GF-D8 (cell line): ENCODE measurements at places on chromosomes 2 and 18.
A peak's percentile ranks its signal among the peaks of the same experiment; 100 is the strongest.

DNA sequence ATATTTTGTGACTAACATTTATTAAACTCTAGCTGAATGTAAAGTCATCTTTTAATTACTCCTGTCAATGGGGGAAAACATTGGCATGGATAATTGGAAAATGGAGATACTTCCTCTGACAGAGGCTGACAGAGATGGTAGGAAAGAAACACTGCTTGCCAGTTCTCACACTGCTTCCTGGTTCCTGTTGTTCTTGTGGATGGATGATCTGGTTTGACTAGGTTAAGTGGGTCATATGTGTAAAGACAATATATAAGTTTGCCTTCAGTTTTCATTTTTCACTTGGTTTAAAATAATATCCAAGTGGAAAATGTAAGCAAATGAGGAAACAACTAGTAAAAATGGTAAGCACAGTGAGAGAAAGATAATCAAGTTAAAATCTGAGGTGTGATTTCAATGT is 188.8 kb upstream of the CWC22 start:
- no peak for DNase-seq

GRCh38 chr18:2148823-2149222 is 422.5 kb downstream of the METTL4 start:
- DNase-seq, result no peak

GRCh38 chr18:23229472-23229871 is 94.2 kb downstream of the CABLES1 start:
- DNase-seq, result no peak

DNA sequence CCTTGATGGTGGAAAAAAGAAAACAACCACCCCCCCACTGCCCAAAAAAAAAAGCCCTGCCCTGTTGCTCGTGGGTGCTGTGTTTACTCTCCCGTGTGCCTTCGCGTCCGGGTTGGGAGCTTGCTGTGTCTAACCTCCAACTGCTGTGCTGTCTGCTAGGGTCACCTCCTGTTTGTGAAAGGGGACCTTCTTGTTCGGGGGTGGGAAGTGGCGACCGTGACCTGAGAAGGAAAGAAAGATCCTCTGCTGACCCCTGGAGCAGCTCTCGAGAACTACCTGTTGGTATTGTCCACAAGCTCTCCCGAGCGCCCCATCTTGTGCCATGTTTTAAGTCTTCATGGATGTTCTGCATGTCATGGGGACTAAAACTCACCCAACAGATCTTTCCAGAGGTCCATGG is 28.0 kb downstream of the MAL start:
- DNase-seq, result no peak

- no peak for DNase-seq
These were observed 1.6 kb downstream of the SNED1 start for GRCh38 chr2:240999873-241000541.

DNA sequence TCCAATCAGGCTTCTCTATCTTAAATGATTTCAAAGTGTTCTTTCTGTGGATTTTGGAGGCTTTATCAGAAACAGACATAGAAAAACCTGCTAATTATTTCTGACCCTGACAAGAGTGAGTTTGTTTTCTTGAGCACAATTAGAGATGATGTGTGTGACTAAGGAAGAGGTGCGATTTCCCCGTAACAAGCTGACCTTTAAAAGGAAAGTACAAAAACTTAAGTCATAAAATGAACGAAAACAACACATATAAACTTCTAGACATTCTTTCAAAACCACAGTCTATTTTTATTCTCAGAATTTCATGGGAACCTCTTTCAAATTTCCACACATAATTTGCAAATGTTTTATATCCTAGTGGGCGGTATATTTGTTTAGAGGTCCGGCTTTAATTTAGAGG is 604.8 kb downstream of the CPS1 start:
- DNase-seq, result no peak

GRCh38 chr2:56199492-56199891 is 15.7 kb downstream of the CCDC85A start:
- DNase-seq, result no peak

- no peak for DNase-seq
These were observed 6.3 kb upstream of the DRC1 start for GRCh38 chr2:26395394-26395793.

- DNase-seq, result no peak
These were observed 411 bp downstream of the NARS1 start for GRCh38 chr18:57621246-57621604.

DNA sequence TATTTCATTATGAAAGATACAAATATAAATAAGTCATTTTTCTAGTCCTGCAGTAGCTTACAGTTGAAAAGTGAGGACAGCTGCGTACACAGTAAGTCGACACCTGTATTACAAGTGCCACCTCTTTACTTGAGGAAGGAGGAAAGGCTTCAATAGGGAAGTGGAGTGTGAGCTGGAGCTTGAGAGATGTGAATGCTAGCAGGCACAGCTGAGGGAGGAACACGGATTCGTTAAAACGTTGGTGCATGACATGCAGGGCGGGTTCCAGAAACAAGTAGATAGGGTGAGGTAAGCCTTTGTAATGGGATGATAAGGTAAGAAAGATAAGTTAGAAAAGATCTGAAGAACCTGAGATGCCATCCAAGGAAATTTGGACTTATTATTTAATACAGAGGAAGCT is 98.1 kb upstream of the CSRNP3 start:
- DNase-seq, result no peak

GRCh38 chr2:99389371-99389770 is 52.2 kb downstream of the EIF5B start:
- DNase-seq, result no peak

DNA sequence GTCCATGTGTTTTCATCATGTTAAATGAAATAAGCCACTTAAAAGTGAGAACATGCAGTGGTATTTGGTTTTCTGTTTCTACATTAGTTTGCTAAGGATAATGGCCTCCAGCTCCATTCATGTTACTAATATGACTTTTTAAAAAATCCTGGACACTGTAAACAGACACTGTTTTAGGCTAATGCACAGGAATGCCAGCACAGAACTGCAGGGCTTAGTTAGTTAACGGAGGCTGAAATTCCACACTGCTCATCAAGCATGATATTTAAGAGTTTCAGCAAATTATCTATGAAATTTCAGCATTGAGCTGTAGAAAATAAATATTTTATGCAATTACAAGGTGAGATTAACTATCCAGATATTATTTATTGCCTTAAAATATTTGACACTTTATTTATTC is 42.5 kb upstream of the PAX3 start:
- no peak for DNase-seq

- no peak for DNase-seq
These were observed 14.7 kb downstream of the DAPL1 start for GRCh38 chr2:158809816-158810215.

DNA sequence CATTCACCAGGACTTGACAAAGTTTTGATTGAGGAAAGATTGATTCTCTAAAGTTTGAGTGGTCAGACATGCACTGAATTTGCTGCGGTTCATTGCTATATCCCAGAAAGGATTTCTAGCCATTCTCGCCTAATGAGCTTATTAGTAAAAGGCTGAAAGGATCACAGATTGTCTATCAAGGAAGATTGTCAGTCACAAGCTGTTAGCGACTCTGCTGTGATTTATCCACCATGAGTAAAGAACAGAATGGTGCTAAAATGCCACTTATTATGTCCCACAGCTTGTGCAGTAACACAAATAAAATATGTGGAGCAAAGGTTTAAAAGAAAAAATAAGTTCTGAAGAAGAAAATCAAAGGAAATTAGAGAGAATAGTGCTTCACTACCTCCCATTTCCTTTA is 701.2 kb upstream of the CDH7 start:
- no peak for DNase-seq

GRCh38 chr2:12539776-12540562 is 176.8 kb upstream of the TRIB2 start:
- no peak for DNase-seq

DNA sequence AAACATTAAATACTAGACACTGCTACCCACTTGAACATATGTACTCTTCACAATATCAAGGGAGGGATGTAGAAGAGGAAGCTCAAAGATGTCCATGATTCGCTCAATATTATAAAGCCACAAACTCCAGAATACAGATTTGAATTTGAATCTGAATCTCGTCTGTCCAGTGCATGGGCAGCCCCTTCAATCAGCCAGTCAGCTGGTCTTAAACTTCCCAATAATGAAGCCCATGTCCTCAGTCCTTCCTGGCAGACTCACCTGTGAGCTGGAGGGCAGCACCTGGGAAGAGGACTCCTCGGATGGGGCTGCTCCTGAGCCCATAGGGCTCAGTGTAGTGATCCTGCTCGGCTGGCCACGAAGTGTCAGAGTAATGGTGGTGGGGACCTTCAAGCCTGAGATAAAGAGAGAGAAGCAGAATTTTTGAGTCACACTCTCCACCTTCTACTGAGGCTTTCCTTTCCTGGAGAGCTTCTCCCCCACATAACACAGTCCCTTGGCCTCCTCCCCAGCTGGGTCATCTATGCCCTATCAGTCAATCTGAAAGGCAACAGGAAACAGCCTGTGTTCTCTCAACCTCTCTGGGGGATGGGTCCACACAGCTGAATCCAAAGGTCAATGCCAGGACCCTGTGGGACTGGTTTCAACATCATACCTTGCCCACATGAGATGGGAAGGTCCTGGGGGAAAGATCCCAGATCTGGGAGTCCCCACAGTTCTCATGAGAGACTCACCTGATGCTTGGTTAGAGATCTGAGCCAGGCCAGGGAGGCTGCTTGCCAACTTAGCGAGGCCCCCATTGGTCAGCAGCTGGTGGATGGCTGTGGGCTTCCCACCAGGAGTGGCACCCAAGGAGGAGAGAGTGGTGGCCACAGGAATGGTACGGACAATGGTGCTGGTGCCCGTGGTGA is 36.5 kb downstream of the KANSL3 start:
- DNase-seq, result peak; percentile 13

- DNase-seq, result no peak
These were observed 79.7 kb downstream of the PRKCE start for GRCh38 chr2:45731141-45731540.

DNA sequence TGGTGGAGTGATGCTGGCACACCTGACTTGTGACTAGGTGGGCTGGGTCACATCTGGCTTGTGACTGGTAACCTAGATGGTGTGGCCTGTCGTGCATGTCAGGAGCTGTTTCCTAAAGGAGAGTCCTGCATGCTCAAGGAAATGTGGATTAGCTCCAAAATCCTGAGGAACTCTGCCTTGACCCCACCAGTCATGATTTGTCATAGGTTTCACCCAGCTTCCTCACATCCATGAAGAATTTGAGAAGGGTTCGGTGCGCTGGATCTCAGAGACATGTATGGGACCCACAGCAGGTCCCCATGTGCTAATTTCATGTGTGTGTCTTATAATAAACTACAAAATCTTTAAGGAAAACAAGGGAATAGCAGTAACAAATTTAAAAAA is 107.2 kb downstream of the COL6A3 start:
- DNase-seq, result no peak

DNA sequence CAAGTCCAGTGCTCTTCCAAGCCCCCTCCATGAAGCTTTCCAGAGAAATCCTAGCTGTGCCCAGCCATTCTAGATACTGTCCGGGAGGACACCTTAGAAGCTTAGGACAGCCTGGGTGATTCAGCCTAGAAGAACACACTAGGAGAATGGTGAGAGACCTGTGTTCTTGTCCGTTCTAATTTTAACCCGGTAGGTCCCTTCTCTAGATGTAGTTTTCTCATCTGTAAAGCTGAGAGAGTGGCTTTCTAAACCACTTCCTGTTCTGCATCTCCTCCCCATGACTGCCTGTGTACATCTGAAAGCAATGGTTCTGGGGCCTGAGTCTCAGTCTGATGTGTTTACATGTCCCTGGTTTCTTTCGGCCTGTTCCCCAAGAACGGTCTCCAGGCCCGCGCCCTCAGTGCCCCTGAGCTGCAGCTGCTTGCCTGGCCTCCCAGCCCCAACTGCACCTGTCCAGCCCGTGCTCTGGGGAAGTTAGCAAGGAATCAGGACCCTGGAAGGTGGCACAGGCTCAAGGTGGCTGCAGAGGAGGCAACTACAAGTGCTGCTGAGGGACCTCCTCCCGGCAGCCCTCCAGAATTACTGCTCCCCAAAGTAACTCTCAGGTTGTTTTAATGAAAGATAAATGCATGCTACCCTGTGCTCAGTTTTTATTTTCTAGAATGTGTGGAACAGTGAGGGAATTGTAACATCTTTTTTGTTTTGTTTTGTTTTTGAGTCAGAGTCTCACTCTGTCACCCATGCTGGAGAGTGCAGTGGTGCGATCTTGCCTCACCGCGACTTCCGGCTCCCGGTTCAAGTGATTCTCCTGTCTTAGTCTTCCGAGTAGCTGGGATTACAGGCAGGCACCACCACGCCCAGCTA is 105.9 kb downstream of the LBH start:
- no peak for DNase-seq

GRCh38 chr2:17550907-17551306 is 10.4 kb downstream of the VSNL1 start:
- no peak for DNase-seq

DNA sequence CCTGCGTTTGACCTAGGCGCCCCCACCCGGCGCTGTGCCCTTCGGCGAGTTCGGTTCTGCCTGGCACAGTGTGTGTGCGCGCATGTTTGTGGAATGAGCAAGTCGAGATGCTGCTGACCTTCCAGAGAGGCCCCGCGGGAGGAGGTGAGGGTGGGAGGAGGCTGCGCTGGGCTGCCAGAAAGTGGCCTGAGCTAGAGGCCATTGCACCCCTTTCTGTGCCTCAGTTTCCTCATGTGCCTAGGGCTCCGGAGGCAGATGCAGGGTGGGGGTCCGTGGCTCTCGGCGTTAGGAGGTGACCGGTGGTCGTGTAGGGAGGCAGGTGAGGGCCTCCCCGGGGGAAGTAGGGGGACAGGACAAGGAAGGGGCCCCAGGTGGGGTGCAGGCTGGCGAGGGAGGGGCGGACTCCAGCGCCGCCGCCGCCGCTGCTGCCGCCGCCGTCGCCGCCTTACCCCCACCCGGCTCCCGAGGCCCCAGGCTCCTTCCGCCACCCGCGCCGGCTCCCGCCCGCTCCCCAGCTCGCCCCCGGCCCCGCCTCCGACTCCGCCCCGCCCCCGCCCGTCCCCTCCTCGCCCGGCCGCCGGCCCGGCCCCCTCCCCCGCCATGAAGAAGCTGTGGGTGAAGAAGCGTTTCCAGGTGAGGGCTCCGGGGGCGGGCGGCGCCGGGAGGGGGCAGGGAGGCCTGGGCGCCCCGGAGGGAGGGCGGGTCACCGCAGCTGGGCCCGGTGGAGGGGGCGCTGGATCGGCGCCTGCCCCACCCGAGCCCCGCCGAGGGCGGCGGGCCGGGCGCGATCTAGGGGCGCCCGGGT is 7.0 kb downstream of the SPEG start:
- DNase-seq, result no peak

GRCh38 chr2:241617431-241618154 is 19.4 kb downstream of the THAP4 start:
- no peak for DNase-seq

GRCh38 chr2:109081374-109081773 is 47.6 kb upstream of the SH3RF3 start:
- DNase-seq, result no peak
